M059J (cell line): ENCODE measurements at places on chromosomes 2 and 18. TPM values are rescaled to one million over a fixed set of nuclear protein-coding genes. Genes with fewer than 3 reads are reported as not detected.

Gene SATB2
- 7.5 and 7.8 TPM in 2 replicates for total RNA-seq

Gene SCN2A
- total RNA-seq: 0.12 and 0.44 TPM in 2 replicates

Gene GKN1
- not detected in 2 replicates for total RNA-seq

Gene LINC00305
- total RNA-seq: not detected in 2 replicates

Gene ITGB6
- total RNA-seq: 0.49 and 1.6 TPM in 2 replicates

Gene RBMS1
- 44.3 and 52.9 TPM in 2 replicates for total RNA-seq

Gene ALKAL2
- not detected in 2 replicates for total RNA-seq

Gene SLC9A4
- total RNA-seq: not detected in 2 replicates

Gene ANKRD30B
- 0.57 and 3.4 TPM in 2 replicates for total RNA-seq

Gene NT5DC4
- not detected in 2 replicates for total RNA-seq

Gene LRATD1
- total RNA-seq: 0.57 and 0.79 TPM in 2 replicates

Gene PAX8
- total RNA-seq: 5.2 and 6.1 TPM in 2 replicates

Gene REG3G
- total RNA-seq: not detected in 2 replicates

Gene PPP1R1C
- 5.2 and 8.4 TPM in 2 replicates for total RNA-seq

Gene ZNF385B
- 2.4 TPM in 1 of 2 replicates, not detected in the other for total RNA-seq

Gene PRKAG3
- total RNA-seq: not detected in 2 replicates

Gene CEP76
- 9.9 and 22.4 TPM in 2 replicates for total RNA-seq

Gene CFC1B
- not detected in 2 replicates for total RNA-seq
